CD4-positive, alpha-beta T cell treated with Interleukin-6 for 4 hours (primary cell): ENCODE measurements at places on chromosomes 3 and 15.
A peak's percentile ranks its signal among the peaks of the same experiment; 100 is the strongest.

DNA sequence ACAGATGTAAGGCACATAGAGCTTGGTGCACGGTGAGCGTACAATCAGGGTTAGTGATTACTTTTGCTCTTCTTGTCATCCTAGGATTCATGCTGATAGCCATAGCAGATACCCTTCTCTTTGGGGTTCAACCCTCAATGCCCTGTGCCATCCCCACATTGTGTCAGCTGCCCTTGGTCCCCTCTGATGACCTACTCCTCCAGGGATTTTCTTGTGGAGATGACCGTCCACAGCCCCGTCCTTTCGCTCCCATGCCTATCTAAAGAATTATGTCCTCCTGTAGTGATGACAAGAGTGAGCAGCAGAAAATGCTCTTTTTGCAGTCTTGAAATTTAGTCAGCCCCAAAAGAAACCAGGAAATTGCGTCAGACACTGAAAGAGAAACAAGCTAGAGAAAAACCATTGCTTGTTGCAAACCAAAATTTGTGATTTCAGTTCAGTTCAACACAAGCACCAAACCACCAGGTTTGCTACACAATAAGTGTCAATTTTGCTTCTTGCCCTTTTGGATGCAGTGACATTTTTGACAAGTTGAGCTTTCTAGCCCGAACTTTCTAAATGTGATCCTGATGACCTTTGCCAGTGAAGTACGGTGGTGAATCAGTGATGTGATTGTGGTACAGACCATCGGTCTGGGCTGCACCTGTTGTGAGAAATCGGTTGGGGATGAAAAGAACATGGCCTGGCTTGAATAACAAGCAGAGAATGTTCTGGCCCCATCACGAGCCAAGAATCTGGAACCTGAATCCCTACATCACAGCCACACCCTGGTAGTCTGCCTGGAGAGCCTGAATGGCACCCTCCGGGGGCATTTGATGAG, 41.3 kb downstream of the CMTM7 start:
- DNase-seq: peak; percentile 41

GRCh38 chr3:50172626-50173220, 17.6 kb downstream of the SEMA3F start:
- no peak for DNase-seq

DNA sequence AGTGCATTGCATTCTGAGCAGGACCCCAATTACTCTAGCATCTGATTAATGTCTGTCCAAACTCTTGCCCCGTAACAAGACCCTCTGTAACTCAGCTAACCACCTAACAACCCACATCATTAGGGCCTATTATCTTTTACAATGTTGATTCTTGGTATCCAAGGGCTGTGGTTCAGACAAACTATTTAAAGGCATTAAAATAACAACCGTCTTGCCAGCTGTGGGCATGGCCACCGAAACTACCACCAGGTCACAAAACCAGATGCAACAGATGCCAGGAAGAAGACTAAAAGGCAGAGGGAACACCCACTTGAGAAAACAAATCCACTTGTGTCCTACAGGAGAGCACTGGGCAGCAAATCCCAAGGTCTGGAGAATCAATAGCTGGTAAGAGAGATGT, 262.9 kb downstream of the ERC2 start:
- DNase-seq: no peak

DNA sequence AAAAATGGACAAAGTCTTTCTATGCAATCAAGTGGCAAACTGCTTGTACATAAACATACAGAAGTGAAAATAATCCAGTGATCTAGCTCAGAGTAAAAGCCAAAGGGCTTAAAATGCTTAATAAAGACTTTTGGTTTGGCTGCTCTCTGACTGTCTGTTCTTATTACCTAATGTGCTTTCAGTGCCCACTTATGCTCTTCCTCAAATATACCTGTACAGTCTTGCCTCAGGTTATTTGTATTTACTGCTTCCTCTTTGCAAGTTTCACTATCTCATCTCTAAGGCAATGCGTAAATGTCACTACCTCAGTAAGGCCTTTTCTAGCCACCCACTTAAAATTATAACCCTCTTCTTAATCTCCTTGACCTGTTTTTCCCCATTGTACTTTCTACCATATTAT, 171.8 kb downstream of the EPHA6 start:
- DNase-seq: no peak

DNA sequence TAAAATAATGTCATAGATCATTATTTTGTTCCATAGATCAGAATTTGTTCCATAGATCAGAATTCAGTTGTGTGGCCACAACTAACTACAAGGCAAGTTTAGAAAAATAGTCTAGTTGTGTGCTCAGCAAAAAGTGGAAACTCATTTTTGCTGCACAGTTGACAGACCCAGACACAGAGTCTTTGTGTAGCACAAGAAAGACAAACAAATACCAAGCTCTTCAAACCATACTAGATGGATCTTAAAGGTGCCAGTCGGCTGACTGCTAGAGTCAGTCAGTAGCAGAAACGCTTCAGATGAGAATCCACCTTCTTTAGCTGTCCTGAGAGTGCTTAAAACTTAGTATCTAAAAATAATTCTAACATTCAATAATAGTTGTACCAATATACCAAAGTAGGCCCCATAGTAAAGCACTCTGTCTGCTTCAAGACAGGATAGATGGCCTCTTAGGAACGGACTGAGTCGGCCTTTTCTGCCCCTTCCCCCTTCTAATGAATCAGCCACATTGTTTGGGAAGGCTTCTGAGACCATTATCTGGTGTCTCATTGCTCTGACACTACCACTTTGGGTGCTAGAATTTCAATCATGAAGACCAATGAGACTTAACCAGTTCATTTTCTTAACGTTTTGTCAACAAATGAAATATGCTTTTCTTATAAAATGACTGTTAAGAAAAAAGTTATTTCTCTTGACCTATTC, 27.7 kb upstream of the SLC4A7 start:
- no peak for DNase-seq

DNA sequence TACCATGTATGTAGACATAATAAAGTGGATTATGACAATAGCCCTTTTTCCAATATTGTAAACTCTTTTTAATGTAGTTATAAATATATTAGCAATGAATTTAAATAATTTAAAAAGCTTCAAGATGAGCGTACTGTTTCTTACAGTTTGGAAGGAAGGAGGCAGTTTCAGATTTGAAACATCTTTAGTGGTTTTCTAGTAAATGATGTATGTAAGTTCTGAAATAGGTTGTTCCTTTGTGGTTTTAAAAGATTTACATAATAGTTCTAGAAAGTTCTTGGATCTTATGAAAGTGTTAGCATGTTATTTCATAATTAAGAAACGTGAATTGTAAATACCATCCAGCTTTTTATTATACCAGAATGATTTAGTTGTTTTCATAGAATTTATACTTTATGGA, 16.0 kb downstream of the DNAJC19 start:
- no peak for DNase-seq

DNA sequence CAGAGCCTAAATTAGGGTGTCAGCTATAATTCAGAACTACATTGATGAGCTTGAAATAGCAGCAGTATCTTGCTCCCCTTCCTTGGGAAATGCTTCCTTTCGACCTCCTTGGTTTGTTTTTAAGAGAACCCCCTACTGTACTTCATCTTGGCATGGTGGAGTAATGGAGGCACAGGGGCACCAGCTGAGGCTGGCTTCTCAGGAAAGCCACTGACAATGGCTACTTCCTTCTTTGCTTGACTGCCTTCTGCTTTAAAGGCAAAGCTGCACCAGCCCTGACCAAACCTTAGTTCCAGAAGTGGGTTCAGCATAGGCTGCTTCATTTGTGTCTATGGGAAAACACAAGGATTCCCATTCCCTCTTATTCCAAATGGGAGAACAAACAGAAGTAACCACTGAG, 1.5 kb upstream of the FBXL22 start:
- DNase-seq: no peak

- DNase-seq: no peak
Measured at GRCh38 chr3:128091586-128091985, 32.0 kb downstream of the RUVBL1 start.

- DNase-seq: no peak
Measured at GRCh38 chr3:130606336-130606735, 89.4 kb downstream of the COL6A6 start.

GRCh38 chr3:110015231-110015963, 678.1 kb upstream of the DPPA4 start:
- no peak for DNase-seq

- no peak for DNase-seq
Measured at GRCh38 chr15:33473005-33473404, 162.2 kb downstream of the RYR3 start.

GRCh38 chr15:76282465-76282864, 28.8 kb downstream of the ETFA start:
- DNase-seq: no peak

DNA sequence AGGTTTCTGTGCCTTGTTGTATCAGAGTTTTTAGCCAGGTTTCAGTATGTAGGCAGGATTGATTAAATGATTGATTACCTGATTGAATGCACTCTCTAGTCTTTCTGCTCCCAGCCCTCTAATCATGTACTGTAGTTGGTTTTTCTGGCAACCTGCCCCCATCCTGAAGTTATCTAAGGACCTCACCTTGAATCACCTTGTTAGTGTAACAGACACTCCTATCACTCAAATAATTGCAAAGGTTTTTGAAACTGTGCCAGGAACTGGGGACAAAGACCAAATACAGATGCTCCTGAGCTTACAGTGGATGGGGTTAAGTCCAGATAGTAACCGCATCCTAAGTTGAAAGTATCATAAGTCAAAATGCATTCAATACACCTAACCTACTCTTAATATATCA, 141.5 kb upstream of the EIF1B start:
- DNase-seq: no peak

GRCh38 chr3:15794303-15794771, 3.4 kb downstream of the ANKRD28 start:
- DNase-seq: peak; percentile 33

- peak; percentile 100 for DNase-seq
Measured at GRCh38 chr3:101676765-101677435, at the start of gene ZBTB11. TSS of gene ZBTB11 (minus strand) at chr3:101677132. CDS start at chr3:101676914, 218 bp downstream.

GRCh38 chr3:100269410-100270214, 8.8 kb downstream of the TBC1D23 start:
- DNase-seq: no peak

DNA sequence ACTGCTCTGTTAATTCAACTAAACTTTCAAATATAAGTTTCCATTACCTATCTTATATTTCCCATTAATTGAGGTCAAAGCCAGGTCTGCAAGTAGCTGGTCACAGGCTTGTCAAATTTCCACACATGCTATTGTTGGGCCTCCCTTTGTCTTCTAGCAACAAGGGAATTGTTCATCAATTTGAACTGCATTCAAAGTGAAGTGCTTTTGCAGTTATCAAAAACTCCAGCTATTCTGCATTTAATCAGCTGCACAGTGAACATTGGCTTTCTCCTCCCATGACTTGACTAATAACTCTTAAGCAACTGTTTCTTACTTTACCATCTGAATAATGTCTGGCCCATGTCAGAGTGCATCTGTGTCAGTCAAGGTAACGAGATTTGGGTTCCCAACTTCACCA, 198.4 kb downstream of the KCNH8 start:
- no peak for DNase-seq

GRCh38 chr15:61720197-61720704, 340.0 kb downstream of the VPS13C start:
- no peak for DNase-seq

- DNase-seq: no peak
Measured at GRCh38 chr3:16439848-16440708, 73.4 kb downstream of the RFTN1 start.

DNA sequence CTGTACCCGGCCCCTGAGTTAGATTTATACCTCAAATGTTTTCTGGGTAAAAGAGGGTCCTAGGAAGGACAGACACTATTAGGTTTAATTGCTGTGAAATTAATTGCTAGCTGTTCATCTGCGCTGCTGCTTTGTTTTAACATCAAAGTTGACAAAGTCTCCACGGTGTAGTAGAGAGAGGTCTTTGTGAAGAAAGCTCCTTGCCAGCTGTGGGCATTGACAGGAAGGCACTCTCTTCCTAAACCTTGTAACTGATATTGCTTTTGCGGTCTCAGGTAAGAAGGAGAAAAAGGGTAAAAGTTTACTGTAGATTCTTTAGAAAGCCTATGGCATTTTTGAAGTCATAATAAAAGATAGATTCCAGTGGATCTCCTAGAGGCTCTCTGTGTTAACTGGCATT, 68.1 kb downstream of the PTPRG start:
- no peak for DNase-seq

DNA sequence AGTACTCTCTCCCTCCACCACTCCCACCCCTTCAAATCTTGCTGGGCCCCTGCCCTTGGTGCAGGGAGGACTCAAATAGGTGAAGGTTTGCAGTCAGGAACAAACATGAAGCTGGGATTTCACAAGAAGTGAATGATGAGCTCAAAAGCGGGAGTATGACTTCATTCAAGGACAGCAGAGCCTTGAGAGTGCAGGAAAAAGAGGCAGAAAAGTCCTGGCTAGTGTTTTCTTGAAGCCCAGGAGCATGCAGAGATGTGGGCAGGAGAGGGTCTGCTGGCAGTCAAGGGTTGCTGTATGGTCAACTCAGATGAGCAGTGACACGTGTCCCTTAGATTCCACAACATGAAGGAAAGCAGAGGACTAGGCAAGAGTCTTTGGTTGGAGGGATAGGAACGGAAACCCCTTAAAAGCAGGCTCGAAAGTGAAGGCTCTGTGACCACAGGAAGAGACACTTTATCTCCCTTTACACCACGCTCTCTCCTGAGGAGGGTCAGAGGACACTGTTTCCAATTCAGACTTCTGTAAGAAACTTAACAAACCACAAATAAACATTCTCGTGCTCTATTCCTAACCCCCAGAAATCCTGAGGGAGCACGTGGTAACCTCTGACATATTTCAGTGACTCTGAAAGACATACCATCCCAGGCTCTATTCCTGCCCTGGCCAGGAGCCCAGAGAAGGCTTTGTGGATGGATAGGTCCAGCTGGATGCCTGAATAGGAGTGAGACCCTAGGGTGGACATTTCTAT, 168.0 kb upstream of the NDN start:
- no peak for DNase-seq

DNA sequence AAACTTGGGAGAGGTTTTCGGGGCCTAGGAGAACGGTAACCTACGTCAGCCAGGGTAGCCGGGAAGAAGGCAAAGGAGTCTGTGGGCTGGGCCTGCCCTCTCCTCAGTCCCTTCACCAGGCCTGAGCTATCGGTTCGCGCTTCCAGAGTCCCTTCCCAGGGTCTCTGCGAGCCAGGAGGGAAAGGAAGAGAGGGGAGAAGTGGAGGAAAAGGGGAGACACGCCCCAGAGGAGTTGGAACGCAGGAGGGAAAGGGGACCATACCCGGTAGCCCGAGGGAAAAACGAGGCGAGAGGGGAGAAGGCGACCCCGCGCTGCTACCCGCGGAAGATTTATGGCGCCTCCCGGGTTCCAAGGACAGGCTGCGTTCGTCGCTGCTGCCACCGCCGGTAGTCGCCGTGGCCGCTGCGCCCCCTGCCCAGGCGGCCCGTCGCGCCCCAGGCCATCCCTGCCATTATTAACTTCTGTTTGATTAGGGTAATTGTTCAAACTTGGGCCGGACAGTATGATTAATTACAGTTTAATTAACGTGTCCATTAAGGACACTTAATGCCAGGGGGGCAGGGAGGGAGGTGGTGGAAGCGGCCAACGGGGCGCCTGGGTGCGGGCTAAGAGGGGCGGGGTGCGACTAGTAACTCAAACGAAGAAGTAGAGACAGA, 3.4 kb upstream of the SKOR1 start:
- DNase-seq: no peak
